Anterior cingulate cortex (tissue), 58 donors: ENCODE measurements at places on chromosomes 5 and 9.

GRCh38 chr5:2011481-2012411, 129.0 kb upstream of the IRX4 start:
- no peak for DNase-seq

GRCh38 chr5:154712518-154713437, 42.4 kb upstream of the LARP1 start:
- no peak for DNase-seq

DNA sequence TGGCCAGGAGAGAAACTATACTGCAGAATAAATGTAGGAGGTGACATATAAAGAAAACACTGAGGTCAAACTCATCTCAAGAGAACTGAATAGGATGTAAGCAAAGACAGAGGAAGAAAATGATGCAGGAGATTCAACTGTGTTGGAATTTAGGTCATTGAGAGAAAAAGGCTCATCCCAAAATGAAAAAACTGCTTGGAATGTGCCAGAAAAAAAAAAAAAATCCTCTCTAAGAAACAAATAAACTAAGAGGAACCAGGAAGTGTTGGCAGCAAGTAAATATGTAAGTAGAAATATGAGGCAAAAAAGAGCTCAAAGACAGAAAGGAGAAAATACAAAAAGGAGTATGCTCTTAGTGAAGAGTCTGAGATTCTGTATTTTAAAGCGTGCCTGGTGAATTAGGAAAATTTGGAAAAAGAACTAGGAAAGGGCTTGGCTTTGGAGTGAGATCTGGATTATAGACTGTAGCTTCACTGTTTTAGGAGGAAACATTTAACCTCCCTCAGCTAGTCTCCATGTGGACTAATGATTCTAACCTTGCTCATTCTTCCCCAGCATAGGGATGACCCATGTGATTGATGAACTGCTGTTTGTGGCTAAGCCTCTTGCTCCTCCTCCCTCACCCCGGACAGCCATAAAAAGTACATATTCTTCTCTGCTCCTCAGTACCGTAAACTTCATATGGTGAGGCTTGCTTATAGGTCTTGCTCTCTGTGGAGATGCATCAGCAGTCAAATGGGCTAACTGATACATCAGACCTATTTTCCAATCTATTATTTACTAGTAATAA, 185.6 kb upstream of the POU5F2 start:
- DNase-seq = no peak

GRCh38 chr9:115210699-115211098, 92.7 kb upstream of the TNC start:
- DNase-seq = no peak

DNA sequence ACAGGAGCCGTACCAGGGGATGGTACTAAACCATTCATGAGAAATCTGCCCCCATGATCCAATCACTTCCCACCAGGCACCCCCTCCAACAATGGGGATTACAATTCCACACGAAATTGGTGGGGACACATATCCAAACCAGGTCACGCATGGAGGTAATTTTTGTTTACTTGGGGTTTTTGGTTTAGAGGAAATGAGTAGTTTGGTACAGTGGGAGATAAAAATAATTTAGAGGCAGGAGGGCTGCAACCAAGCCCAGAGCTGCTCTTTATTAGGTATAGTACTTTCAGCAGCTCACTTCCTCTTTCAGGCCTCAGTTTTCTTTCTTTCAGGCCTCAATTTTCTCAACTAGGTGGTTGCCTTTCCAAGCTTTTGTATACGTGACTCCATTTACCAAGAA, 23.2 kb downstream of the PRUNE2 start:
- DNase-seq = no peak

DNA sequence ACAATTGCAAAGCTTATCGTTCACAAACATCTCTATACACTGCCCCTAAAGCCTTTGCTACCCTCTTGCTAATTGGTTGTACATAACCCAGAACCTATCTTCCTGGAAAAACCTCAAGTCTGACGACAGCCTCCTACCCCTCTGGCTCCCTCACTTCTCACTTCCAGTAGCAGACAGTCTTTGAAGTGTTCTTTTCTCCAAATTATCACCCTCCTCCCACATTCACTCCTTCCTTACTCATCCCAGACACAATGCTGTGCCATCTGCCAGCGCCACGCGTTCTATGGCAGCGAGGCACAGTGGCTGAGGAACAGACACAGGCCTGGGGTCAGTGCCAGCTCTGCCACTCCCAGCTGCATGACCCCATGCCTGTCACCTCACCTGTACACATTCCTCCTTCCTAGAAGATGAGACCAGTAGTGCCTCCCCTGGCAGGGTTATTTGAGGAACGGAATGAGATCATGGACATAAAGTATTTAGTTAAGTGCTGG, 27.7 kb downstream of the CLTA start:
- DNase-seq = peak; percentile 63

GRCh38 chr5:851553-851952, 767 bp upstream of the ZDHHC11 start:
- DNase-seq = no peak

- DNase-seq = no peak
These were observed 48.7 kb upstream of the CTSL start for GRCh38 chr9:87676976-87677775.

DNA sequence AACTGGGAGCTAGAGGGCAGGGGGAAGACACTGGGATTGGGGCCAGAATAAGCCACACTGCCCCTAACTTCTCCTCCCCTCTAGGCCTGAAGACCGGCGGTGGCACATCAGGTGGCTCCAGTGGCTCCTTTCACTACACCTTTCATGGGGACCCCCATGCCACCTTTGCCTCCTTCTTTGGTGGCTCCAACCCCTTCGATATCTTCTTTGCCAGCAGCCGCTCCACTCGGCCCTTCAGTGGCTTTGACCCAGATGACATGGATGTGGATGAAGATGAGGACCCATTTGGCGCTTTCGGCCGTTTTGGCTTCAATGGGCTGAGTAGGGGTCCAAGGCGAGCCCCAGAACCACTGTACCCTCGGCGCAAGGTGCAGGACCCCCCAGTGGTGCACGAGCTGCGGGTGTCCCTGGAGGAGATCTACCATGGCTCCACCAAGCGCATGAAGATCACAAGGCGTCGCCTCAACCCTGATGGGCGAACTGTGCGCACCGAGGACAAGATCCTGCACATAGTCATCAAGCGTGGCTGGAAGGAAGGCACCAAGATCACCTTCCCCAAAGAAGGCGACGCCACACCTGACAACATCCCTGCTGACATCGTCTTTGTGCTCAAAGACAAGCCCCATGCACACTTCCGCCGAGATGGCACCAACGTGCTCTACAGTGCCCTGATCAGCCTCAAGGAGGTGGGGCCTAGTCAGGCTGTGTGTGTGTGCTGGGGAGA, 6.8 kb downstream of the DNAJB5 start:
- DNase-seq = no peak

DNA sequence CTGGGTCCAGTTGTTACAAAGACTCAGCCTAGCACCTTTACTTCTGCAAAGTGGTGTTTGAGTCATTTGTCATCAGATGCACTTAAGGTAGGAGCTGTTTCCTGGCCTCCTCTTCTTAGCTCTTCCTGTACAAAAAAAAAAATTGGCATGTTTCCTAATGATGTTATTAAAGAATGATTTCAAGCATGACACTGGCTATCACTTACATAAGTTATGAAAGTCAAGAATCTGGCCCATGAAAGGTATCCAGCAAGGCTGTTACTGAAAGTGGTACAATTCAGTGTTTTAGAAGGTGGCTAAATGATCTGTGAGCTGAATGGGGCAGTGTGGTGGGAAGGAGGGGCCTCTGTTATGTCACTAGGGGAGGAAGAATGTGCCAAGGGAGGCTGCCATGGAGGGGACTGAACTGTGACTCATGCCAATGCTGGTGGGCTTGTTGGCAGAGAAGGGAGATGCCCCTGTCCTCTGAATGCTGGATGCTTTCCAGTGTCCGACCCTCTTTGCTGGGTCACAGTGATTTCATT, 175.1 kb upstream of the MAP1B start:
- DNase-seq = no peak

DNA sequence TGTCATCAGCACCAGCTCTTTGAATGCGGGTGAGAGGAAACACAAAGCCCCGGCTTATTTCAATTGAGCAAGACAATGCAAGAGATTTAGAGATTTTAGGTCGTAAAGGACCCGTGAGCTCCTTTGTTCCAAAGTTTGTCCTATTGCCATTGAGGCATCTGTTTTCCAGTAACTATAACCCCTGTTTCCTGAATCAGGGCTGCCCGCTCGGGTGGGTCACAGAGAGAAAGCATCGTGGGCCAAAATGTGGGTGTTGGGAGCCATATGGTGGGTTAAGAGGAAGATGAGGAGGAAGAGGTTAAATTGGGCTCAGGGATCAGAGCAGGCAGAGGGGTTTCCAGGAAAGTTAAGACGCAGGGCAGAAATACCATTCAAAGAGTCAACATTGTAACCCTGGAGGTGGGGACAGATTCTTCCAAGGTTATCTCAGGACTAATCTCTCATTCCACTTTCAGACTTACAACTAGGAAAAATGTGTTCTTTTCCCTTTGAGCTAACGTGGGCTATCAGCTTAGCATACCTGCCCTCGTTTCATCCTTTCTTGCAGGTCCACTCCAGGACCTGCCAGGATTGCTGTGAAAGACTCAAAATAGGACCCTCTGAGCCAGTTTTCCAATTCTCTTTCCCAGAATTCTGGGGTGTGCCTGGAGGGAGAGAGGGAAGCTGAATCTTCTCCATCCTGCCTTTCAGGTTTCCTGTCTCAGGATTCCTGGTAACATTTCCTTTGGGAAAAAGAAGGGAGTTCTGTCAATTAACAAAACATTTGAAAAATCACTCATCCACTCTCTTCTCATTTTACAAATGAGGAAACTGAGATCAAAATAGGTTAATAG, 95.5 kb upstream of the TAF11L2 start:
- no peak for DNase-seq
